ENCODE measurements at places on chromosomes 3 and 15.

DNA sequence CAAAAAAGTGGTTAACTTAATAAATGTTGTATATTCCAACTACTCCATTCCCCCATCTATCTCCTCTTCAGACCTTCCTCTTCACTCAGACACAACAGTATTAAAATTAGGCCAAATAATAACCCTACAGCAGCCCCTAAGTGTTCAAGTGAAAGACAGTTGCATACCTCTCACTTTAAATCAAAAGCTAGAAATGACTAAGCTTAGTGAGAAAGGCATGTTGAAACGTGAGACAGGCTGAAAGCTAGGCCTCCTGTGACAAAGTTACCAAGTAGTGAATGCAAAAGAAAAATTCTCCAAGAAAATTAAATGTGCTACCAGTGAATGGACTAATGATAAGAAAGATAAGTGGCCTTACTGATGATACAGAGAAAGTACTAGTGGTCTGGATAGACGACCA, 71.7 kb downstream of the ANKRD28 start:
- no peak for DNase-seq

DNA sequence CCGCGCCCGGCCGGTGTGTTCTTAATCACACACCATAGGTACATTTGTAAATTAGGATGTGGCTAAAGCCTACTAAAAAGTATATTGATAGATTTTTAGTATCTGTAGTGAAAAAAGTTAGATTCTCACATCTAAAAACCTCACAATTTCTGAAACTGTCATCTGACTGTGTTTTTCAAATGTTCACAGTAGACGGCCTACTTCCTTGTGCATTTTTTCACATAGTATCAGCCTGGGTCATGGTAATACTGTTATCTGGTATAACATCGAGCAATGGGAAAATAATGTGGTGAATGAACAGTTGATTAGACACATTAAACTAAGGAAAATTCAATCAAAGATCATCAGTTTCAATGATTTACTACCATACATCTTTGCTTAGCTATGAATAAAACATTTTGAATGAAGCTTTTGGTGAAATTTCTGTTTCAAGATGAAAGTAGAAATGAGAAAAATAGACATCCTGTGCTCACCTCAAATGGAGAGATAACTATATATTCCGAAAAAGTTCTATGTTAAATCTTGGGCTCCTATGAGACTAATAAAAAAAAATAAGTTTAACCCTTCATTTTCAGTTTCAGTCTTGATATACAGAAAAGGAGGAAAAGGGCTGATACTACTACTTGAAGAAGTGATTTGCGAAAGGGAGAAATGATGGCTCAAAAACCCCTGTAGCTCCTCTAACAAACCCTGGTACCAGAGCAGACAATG, 262.7 kb downstream of the ZBTB20 start:
- no peak for DNase-seq

DNA sequence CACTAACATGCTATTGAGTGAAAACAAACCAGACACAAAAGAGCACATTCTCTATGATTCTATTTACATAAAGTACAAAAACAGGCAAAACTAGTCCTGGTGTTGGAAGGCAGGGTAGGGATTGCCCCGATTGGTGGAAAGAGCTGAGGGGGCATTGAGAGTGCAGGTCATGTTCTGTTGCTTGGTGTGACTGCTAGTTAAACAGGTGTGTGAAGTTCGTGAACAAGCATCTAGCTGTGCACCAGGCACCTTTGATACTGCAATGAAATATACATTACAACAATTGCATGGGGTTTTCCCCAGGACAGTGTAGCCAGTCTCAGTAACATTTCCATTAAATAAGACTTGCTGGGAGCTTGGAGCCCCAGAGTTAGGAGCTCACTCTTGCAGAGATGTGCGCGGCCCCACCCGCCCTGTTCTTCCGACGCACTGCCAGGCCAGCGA, 26.3 kb upstream of the THRB start:
- no peak for DNase-seq

DNA sequence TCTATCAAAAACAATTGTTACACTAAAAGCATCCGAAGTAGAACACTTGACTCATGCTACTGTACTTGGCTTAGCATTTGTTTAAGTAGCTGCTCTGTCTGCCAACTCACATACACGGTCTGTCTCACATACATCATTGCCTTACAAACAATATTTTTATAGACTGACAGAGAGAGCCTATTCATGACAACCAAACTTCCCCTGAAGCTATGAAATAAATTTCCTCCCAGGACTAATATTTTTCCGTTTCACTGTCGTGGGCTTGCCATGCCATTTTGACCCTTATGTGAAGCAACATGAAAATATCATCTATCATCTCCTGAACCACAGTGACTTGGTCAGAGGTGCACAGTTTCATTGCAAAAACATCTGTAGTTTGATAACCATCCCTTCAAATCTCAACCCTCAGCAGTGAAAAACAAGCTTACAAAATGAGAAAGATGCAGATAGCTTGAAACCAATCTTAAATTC, 66.5 kb upstream of the PYGO1 start:
- DNase-seq, result no peak

DNA sequence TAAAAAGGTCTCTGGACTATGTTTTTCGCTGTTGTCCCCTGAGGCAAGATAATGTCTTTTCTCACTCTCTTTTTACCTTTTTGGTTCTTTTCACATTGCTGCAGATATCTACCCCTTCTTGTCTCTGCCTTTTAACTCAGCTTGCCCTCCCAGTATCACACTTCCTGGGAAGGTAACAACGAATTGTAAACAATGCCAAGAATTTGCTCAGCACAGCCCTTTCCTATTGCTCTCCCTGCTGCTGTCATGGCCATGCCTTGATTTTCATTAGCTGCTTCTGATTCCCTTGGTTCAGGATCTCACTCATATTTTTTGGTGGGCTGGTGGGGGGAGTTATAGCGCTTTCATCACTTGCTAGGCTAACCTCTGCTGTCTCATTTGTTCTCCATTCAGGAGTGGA, 123.1 kb upstream of the DPH6 start:
- DNase-seq, result no peak

DNA sequence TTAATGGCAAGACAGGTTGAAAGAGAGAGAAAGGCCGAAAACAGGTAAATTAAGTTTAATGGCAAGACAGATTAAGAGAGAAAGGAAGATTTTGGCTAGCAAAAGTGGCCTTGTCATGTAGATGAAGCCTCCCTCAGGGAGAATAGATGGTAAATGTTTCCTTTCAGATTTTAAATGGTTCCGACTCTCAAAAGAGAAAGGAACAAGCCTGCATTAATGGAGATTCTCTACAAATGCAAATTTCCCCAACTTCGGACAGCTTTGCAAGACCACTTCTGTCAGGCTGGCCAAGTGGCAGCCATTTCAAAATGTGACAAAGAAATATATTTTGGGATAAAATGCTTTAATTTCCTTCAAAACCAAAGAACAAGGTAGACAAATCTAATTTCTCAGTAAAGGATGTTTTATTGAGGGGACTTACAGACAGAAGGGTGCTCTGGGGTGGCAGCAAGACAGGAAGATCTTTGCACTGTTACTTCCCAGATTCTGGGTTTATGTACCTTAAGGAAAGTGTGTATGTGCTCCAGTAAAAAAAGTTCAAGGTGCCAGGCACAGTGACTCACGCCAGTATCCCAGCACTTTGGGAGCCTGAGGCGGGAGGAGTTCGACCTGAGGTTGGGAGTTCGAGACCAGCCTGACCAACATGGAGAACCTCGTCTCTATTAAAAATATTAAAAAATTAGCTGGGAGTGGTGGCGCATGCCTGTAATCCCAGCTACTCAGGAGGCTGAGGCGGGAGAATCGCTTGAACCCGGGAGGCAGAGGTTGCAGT, 626.3 kb upstream of the NAALADL2 start:
- no peak for DNase-seq

GRCh38 chr3:172040981-172041963, 1.9 kb downstream of the FNDC3B start:
- DNase-seq, result no peak

DNA sequence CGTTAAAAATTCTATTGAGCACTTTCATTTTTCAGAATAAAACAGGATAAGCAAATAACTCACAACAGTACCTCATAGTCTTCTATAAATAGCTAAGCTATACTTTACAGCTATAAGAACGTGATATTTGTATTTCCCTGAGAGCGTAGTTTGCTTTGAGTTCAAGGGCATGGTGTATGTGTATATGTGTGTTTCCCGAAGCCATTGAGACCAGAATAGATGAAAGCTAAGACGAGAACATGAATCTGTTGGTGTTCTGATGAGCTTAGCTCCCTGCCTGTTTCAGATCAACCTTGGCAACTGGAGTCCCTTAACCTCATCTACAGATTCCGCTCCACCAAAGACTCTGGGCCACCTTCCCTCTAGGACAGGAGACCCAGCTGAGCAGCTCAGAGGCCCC, 59.5 kb upstream of the MCF2L2 start:
- no peak for DNase-seq

GRCh38 chr3:69122403-69122802, at the start of gene LMOD3:
Gene LMOD3 (minus strand): TSS chr3:69122595. CDS start chr3:69122386, 209 bp downstream.
- DNase-seq, result no peak

Measured in stimulated activated CD8-positive, alpha-beta memory T cell treated with anti-CD3 and anti-CD28 coated beads, Interleukin-7, amount 100 ng/mL, for 1 hour (primary cell).